ENCODE measurements at places on chromosomes 11 and 22.

- no peak for DNase-seq
Measured at GRCh38 chr11:8730697-8731020, 48.1 kb downstream of the RPL27A start.

GRCh38 chr22:36447632-36448031 lies 33.8 kb downstream of the TXN2 start:
- no peak for DNase-seq

DNA sequence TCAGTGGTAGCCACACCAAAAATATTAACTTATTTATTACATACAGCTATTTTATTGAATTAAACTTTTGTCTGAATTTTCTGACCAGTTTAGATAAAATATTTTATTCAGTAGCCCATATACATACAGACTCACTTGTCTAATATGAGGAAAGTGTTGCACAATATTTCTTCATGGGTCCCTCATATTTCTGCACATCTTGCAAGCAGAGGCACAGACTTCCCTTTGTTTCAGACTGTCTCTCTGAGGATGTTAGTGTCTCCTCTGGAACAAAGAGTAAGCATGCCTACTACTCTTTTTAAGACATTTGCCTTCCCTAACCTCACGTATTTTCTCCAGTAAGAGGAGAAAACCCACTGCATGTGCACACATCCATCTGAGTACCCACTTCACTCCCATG lies 81.2 kb downstream of the OR5AK2 start:
- no peak for DNase-seq

GRCh38 chr11:92458486-92458885 lies 233.9 kb downstream of the FAT3 start:
- DNase-seq = no peak

- DNase-seq = no peak
Measured at GRCh38 chr11:99352642-99353041, 331.9 kb downstream of the CNTN5 start.

- DNase-seq = no peak
Measured at GRCh38 chr11:68273026-68273738, 1.4 kb upstream of the C11orf24 start.

GRCh38 chr11:17561526-17561925 lies 14.5 kb downstream of the OTOG start:
- DNase-seq = no peak

DNA sequence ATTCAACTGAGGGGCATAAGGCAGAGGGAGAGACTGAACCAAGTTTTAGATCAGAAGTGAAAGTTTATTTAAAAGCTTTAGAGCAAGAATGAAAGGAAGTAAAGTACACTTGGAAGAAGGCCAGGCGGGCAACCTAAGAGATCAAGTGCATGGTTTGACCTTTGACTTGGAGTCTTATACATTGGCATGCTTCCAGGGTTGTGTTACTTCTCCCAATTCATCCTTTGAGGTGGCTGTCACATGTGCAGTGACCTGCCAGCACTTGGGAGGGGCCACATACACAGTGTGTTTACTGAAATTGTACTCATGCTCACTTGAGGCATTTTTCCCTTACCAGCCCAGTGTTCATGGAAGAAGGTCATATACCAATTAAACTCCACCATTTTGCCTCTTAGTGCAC lies 30.4 kb downstream of the CYP2R1 start:
- DNase-seq = no peak

DNA sequence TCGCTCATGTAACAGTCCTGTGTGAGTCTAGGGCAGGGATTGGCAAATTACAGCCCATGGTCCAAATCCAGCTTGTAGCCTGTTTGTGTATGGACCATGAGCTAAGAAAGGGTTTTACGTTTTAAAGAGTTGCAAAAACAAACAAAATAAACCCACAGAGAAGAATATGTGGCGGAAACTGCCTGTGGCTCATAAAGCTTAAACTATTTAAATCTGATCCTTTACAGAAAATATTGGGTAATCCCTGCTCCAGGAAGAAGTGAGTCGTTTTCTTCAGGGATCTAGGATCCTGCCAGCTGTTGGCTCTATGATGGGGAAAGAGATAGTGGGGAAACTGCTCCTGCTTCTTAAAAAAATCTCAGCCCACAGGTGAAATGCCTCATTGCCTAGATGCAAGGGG lies 3.4 kb upstream of the OR6Q1 start:
- DNase-seq = no peak

DNA sequence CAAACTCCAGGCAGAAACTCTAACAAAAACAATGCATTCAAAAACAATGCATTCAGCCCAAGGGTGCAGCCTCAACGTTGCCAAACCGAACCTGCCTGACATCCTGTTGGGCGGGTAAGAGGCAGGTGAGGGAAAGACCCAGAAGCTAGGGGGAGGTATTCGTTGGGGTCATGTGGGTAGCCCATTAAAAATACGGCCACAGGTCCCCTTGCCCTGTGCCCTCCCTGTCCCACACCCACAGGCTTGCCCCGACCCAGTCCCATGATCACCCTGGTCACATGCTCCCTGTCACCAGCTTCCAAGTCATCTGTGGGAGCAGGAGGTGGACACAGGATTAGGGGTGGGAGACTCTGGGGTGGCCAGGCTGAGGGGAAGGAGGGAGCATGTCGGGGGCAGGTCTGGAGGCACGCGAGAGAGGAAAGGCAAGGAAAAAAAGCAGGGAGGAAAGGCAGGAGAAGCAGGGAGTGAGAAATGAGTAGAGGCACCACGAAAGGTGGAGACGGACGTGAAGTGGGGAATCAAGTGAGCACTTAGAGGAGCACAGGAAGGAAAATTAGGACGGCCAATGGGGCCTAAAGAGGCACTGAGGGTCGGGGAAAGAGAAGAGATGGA lies 683 bp downstream of the PLA2G6 start:
- no peak for DNase-seq

DNA sequence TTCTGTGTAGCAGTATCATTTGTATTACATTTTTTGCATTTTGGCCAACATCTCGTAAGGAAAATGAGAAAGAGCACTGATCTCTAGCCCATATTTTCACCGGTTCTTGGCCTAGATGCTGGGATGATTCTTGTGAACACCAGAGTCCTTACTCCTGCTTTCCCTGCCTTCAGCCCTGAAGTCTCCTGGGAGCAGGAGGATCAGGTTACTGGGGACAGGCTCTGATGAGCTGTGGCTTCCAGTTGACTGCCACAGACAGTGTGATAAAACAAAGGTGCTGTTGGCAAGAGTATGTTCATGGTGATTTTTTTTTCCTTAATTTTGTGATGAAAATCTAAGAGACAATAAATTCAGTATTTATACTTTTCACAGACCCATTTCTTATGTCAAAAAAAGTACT lies 34.2 kb upstream of the ADSL start:
- DNase-seq = no peak

- DNase-seq = no peak
Measured at GRCh38 chr11:12410006-12410728, 32.8 kb downstream of the PARVA start.

- DNase-seq = no peak
Measured at GRCh38 chr11:28621753-28622152, 513.6 kb downstream of the METTL15 start.

DNA sequence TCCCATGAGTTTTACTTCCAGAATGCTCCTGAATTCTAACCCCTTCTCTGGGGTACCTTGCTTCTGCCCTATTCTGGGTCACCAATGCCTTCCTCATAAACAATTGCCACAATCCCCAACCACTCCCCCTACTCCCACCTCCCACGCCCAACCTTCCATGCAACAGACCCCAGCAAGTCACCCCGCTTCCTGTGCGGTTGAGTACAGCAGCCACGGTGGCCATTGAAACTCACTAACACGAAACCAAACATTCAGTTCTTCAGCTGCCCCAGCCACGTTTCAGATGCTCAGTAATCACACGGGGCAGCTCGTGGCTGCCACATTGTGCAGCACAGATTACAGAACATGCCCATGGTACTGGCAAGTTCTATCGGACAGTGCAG lies 3.7 kb upstream of the BCR start:
- DNase-seq = no peak

- DNase-seq = no peak
Measured at GRCh38 chr11:80849253-80849652, 1408.4 kb upstream of the TENM4 start.

GRCh38 chr11:74019860-74020259 lies 11.0 kb upstream of the UCP3 start:
- peak; percentile 61 for DNase-seq

DNA sequence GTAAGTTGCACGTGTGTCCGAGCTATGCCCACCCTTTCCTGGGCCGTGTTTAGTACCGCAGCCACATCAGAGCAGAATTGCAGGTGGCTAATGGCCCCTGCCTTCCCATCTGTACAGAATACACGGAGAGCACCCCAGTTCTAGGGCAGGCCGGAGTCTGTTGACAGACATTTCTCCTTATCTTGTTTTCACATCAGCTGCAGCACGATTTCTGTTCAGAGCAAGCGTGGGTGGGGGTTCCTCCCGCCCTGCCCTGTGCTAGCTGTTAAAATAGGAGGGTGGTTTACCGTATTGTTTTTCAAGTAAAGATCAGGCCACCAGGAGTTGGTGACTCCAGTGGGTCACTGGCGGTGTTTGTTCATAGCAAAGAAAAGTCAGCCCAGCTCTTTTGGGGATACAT lies 41.1 kb downstream of the UBASH3B start:
- DNase-seq = peak; percentile 48

- DNase-seq = peak; percentile 57
Measured at GRCh38 chr22:46604306-46604690, 15.9 kb upstream of the GRAMD4 start.

GRCh38 chr11:1546536-1547466 lies 25.3 kb downstream of the DUSP8 start:
- DNase-seq = peak; percentile 18

DNA sequence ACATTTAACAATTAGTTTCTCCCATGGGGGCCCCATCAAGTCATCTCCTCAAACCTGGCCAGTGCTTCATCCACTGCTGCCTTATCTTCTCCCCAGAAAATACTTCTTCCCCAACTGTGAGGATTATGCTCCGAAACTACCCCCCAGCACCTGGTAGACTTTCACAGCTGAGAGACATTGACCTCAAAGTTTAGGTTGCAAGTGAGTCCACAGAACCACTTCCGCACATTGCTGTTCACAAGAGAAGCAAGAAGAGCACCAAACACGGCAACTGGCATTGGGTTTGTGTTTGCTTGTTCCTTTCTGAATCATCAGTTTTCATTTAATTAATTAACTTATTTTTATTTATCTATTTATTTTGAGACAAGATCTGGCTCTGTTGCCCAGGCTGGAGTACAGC lies 6.1 kb downstream of the MCHR1 start:
- no peak for DNase-seq

DNA sequence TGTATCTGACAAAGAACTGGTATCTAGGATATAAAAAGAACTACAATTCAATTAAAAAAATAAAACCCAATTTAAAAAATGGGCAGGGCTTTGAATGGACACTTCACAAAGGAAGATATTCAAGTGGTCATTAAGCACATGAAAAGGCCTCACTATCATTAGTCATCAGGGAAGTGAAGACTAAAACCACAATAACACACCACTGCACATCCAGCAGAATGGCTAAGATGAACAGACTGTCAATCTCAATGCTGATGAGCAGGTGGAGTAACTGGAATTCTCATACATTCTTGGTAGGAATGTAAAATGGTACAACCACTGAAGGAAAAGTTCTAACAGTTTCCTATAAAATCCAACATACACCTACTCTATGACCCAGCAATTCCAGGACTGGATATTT lies 8.9 kb downstream of the HPS4 start:
- DNase-seq = no peak

DNA sequence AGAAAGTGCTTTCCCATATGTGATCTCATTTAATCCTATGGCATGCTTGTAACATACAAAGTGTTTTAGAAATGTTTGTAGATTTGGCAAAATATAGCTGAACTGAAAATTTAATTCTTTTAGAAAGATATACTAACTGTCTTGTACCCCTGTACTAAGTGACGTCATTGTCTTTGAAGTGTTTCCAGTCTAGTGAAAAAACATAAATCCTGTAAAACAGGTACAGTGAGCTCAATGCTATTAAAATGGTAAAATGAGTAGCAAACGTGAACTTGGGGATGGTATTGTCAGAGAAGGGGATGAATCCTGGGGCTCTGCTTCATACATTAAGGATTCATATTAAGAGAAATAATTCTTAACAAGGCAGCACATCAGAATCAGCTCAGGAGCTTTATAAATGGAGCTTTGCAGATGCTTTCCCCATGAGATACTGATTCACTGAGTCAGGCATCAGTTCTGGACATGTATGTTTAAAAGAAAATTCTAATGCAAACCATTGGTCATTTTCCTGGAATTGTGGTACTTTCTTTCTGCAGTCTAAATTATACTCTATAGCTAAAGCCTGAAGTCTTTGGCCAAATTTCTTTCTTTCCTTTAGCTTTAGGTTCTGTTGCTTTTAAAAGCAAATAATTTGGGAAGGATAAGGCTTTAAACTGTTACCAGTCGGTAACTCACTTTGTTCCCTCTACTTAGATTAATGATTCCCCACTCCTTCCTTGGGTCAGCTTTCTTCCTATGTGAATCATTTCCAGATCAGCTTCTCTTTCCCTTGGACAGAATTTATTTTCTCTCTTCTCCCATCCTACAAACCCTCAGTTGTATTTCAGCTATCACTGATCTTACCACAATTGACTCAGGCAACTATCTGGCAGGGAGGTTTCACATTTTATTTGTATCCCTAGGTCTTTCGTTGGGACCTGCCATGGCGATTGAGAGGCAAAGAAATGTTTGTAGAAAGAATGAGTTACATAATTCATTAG lies 57.5 kb upstream of the DDI1 start:
- no peak for DNase-seq

- DNase-seq = no peak
Measured at GRCh38 chr11:64911142-64911541, 5.9 kb downstream of the ATG2A start.

DNA sequence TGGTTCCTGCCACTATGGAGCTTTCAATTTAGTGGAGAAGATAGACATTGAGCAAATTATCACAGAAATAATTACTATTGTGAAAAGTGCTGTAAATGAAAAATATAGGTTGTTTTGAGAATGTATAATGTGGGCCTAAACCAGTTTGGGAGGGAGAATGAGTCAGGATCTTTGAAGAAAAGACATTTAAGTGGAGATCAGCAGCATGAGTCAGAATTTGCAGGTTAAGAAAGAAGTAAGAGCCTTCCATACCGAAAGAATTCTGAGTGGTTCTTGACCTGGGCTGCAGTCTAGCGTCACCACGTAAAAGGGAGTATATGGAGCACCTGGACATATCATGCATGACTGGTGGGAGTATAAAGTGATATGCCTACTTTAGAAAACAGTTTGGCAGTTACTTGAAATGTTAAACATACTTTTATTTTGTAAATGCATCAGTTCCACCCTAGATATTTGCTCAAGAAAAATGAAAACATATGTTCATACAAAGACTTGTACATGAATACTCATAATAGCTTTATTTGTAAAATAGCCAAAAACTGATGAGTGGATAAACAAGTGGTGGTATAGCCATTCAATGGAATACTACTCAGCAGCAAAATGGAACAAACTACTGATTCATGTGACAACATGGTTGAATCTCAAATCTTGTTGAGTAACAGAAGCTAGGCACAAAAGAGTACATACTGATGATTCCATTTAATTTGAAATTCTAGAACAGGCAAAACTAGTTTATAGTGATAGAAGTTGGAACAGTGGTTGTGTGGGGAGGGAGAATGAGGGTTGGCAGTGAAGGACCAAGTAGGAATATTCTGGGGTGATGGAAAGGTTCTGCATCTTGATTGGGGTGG lies 99.2 kb downstream of the STIM1 start:
- DNase-seq = no peak

- no peak for DNase-seq
Measured at GRCh38 chr11:45554230-45554967, 111.0 kb downstream of the CHST1 start.

Measured in stimulated activated CD4-positive, alpha-beta T cell treated with anti-CD3 and anti-CD28 coated beads, Interleukin-1b, Interleukin-23, amount 100 ng/mL, for 24 hours (primary cell).